Fibroblast of mammary gland (primary cell): ENCODE measurements at places on chromosomes 12 and 14.

DNA sequence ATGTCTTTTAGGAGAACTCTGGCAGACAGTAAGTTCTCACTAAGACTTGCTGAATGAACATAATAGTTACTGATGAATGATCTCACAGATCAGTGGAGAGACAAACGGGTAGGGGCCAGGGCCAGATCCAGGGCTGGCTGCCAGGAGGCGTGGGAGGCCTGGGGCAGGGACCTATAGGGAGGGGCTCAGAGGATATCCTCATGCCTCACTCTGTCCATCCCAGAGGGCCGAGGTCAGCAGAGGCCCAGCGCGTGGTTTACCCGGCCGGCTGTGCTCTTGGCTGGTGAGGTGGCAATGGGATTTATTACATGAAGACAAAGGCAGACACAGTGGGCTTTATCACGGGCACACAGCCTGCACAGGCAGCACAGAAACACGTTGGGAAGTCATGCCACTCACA lies 85.4 kb downstream of the CHGA start:
- DNase-seq, result peak; percentile 87

DNA sequence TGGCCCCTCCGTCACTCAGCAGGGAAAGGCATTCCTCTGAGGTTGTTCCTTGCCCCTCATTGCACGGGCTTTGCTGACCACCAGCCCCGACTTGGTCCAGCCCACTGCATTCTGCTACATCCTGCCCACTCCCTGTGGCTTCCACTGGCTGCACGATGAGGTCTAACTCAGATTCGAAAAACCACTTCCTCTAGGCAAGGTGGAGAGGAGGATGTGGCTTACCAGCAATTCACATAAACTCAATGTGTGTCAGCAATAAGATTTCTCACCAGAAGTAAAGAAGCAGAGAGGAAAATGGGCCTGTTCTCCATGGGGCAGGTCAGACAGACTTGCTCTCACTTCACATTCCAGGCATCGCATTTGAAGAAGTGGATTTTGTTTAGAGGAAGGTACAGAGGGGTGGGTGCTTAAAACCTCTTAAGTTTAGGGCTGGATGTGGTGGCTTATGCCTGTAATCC lies 14.7 kb downstream of the GPR68 start:
- peak; percentile 66 for DNase-seq

- DNase-seq, result peak; percentile 18
Measured at GRCh38 chr12:38776647-38777046, 128.7 kb downstream of the CPNE8 start.

DNA sequence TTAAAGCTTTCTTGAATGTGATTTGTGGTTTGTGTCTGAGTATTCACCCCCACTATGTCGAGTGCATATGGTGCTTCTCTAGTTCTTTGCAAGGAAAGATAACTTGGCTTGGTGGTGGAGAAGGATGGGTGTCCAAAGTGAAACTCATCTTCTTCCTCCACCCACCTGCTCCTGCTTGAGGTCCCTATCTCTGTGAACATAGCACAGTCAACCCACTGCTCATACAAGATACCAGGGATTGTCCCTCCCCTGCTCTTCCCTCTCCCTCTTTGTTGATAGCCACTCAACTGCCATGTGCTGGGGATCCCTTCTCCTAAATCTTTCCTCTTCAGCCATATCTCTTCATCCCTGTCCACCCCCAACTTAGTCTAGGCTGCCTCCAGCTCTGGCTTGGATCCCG lies 176.5 kb downstream of the ASCL4 start:
- DNase-seq, result no peak

GRCh38 chr14:36439766-36440165 lies 80.3 kb downstream of the NKX2-1 start:
- DNase-seq, result no peak

DNA sequence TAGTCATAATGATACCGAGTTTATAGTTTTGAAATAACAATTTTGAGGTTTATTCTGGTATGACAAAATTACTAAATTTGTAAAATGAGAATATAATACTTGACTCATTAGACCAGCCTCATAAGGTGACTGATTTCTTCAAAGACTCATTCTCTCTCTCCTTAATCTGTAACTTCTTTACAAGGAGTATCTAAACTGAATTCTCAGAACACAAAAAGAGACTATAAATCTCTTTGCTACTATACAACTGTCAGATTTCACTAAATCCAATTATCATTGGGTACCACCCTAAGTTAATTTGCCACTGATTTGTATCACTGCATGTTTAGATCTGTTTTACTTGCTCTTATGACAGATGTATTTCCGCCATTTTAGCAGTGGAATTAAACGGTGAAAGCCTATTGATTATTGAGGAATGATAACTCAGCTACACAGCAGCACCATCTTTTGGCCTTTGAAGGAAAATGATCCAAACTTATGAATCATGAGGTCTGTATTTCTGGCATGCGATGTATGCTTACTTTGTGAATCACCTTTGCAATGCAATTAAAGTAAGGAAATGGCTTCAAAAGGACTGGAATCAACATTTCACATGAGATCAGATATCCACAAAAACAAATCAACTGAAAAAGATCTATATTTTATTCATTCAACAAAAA lies 161.2 kb downstream of the RERGL start:
- DNase-seq, result peak; percentile 72

DNA sequence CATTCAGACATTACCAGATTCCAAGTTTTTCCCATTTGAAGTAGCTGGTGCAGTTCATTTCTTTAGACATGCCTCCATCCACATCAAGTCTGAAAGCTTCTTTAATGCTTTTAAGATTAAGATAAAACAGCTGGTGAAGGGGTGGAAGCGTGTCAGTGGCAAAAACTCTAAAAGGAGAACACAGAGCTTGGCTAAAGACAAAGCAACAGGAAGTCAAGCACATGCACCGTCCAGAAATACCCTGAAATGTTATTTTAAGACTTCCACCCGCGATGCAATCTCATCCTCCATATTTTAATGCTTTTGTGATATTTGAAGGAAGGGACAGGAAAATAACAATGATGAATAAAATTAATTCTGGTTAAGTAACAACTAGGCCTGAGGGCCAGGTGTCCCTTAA lies 31.8 kb downstream of the PPM1H start:
- DNase-seq, result no peak

DNA sequence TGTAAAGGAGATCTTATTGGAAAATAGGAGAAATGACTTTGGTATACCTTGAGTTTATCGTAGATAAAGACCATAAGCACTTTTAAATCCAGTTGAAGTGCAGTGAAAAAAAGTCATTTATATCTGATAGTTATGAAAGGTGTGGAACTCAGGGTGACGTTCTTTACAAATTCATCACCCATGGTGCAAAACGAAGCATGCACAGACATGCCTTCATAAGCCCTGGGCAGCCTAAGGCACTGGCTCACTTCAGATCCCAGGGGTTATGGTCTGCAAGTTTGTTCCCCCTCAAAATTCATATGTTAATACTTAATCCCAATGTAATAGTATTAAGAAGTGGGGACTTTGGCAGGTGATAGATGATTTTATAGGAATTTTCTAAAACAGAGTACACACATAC lies 1216.4 kb upstream of the USP15 start:
- DNase-seq, result no peak

DNA sequence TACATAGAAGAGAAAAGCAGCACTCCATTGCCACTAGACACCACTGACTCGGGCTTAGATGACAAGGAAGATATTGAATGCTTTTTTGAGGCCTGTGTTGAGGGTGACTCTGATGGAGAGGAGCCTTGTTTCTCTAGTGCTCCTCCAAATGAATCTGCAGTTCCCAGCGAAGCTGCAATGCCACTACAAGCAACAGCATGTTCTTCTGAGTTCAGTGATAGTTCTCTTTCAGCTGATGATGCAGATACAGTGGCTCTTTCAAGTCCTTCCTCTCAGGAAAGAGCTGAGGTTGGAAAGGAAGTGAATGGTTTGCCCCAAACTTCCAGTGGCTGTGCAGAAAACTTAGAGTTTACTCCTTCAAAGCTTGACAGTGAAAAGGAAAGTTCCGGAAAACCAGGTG lies 114.5 kb upstream of the NPAS3 start:
- no peak for DNase-seq

DNA sequence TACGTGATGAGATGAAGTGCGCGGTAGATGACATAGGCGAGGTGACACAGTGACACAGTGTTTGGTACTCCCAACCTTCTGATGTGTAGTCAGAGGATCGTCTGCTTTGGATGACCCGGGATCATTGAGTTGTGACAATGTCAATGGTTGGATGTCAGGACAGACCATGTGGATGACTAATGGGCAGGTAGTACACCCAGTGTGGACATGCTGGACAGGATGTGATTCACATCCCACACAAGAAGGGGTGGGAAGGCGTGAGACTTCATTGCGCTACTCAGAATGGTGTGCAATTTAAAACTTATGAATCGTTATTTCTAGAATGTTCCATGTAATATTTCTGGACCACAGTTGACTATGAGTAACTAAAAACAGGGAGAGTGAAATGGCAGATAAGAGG lies 23.8 kb downstream of the MAP3K9 start:
- peak; percentile 10 for DNase-seq

DNA sequence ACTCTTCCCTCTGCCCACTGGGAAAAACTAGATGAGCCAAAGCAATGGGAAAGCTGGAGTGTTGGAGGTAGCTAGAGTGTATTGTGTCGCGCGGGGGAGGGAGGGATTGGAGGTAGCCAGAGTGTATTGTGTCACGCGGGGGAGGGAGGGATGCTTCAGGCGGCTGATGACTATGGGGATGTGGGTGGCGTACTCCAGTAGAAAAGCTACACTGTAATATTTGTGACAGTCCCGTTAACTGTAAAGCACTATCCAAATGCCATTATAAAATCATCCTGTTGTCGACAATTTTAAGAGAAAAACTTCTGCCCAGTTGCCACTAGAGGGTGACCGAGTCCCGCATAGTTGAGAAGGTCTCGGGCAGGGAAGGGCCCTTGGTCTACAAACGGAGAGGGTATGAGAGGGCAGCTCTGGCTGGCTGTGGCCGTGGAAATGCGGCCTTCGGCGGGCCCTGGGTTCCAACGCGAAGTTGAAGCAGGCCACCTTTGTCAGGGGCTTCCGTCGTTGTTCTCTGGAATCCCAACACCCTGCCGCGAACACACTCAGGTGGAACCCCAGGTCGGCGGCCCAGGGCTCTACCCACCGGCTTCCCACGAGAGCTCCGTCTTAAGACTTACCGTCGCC lies 15.1 kb upstream of the PLEK2 start:
- peak; percentile 80 for DNase-seq

DNA sequence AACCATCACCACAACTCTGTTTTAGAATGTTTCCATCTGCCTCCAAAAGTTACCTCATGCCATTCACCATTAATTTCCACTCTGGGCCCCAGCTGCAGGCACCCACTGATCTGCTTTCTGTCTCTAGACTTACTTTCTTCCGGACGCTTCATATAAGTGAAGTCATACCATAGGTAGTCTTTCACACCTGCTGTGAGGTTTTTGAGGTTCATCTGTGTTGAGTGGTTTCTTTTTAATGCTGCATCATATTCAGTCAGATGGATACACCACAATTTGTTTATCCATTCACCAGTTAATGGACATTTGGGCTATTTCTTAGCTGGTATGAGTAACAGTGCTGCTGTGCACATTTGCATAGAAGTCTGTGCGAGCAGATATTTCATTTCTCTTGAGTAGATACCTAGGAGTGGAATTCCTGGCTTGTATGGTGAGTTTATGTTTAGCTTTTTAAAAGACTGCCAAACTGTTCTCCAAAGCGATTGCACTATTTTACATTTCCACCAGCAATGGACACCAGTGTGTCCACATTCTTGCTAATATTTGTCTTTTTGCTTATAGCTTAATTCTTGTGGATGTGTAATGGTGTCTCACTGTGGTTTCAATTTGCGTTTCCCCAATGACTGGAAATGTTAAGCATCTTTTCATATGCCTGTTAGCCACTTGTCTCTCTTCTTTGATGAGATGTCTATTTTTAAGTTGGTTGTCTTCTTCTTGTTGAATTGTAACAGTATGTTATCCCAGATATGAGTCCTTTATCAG lies 48.3 kb downstream of the ZFYVE21 start:
- DNase-seq, result no peak

GRCh38 chr14:30855345-30856037 lies 18.9 kb upstream of the COCH start:
- DNase-seq, result no peak

GRCh38 chr14:21089271-21089670 lies 9.2 kb downstream of the ZNF219 start:
- DNase-seq, result no peak

DNA sequence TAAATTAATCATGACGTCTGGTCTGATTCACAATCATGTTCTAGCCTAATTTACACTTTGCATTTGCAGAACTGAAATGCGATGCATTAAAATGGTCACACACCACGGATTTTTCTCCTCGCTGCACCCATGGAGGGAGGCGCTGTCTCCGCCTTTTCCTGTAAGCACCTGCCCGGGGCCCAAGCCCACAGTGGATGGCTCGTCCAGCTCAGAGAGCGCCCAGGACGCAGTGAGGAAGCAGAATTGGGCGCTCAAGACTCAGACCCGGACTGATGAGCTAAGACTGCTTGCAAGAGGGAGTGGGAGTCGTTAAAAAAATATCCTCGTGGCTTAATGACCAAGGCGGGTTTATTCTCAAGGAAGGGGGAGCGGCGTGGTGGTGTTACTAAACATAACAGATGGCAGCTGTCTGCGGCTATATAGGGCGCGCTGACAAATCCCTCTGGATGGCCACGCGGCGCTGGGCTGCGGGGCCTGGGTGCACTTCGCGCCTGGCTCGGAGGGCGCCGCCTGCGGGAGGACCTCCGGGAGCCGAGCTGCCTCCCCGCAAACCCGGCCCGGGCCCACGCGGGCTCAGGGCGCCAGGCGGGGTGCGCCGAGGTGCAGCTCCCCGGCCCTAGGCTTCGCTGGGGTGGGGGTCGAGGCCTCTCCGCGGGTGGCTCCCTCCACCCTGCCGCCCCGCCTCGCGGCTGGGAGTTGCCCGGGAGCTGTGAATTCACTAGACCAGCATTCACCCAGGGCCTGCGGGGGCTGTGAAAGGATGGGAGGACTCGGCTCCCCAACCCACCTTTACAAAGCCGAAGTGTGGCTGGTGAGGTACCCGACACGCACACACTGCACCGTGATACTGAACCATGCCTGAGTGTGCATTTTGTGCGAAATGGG lies 78.7 kb downstream of the PPM1A start:
- peak; percentile 41 for DNase-seq

DNA sequence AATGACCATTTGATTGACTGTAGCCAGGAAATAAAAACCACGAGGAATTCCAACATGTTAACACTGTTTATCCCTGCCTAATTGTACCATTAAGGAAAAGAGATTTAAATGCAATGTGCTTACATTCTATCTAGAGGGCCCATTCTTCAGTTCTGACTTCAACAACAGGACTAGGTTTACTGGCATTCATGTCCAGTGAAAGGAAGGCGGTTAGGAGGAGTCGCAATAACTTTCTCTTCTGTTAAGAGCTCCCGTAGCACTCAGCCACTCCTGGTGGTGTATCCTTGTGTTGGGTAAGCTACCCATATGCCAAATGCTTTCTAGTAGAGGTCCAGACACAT lies 154.7 kb downstream of the STXBP6 start:
- no peak for DNase-seq
